ENCODE measurements at places on chromosomes 5 and 9.

DNA sequence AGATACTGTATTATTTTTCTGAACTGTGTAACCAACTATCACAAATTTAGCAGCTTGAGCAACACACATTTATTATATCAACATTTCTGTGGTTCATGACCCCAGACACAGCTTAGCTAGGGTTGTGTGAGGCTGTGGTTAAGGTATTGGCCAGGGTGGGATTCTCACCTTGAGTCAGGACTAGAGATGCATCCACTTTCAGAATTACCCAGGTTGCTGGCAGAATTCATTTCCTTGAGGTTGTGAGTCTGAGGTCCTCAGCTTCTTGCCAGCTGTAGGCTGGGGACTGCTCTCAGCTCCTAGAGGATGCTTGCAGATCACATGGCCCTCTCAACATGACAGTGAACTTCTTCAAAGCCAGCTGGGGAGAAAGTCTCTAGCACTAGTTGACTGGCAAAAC is 122.5 kb upstream of the RASGRF2 start:
- no peak for DNase-seq

- DNase-seq = peak; percentile 17
Observed at GRCh38 chr5:159657771-159658170, 258.5 kb upstream of the ADRA1B start.

DNA sequence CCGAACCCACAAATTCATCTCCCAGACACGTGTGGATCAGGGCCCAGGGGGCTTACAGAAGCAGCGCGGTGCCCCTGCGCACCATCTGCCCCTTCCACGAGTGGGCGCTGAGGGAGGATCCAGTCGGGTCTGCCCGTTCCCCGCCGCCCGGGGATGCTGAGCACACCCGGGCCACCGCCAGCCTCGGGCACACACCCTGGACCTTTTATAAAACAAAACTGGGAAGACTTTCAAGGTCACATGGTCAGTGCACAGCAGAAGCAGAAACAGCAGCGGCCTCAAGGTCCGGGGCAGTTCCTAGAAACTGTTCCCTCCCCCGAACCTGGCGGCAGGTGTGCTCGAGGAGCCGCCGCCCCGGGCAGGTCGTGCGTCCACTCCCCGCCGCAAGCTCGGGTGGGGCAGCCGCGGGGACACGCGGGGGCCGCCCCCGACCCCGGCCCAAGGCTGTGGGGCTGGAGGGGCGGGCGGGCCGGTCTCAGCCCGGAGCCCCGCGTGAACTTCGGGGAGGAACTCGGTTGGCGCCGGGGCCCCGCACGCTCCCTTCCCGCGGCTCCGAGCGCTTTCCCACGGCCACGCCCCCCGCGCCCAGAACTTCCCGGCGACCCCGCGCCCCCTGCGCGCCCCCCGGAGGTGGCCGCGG is 633 bp upstream of the PPP1R26 start:
- no peak for DNase-seq

DNA sequence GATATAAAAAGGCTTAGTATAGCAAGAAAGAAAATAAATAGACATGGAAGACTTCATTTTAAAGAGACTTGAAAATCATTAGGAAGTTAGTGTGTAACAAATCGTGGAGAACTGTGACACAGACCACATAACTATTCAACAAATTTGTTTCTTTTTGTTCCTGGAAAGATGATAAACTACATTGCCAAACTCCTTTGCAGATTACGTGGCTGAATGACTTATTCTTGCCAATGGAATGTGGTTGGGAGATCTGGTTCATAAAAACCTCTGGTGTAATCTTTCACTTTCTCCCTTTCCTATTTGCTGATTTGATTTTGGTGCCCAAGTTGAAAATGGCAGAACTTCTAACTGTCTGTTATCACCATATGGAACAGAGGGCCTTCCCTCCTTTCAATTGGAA is 328.9 kb upstream of the MEF2C start:
- no peak for DNase-seq

- no peak for DNase-seq
Observed at GRCh38 chr5:475704-476101, 32.7 kb downstream of the EXOC3 start.

DNA sequence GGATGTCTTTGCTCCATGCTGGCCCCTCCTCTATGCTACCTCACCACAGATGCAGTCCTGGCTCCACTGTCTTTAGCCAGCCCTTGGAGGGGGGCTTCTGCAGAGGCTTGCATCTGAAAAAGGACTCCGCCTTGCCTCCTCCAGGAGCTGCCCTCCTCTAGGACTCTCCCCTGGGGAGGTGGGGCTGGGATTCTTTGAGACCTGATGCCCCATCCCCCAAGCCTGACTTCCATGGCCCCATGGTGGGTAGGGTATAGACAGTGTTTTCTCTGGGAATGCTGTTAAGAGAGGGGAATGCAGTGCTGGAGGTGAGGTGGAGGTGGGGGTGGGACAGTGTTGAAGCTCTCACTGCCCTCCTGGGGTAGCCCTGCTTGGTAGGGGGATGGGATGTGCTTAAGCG is 14.3 kb downstream of the JADE2 start:
- no peak for DNase-seq

DNA sequence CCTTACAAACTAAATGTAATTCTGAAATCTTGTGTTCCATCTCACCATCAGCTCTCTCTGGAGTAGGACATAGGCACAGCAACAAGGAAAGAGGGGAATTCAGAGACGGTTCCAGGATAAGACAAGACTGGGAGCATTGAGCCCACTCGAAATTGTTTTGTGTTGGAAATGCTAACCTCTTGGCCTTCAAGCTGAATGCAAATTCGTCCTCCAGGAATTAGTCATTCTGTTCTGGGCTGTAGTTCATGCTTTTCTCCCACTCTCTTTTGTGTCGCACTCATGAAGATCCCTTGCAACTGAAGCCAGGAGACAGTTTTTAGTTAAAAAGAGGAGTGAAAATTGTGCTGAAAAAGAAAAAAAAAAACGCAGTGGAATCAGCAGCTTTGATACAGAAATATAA is 121.7 kb upstream of the SEMA6A start:
- DNase-seq = no peak

GRCh38 chr5:757346-757930 is 27.1 kb downstream of the ZDHHC11B start:
- no peak for DNase-seq

- no peak for DNase-seq
Observed at GRCh38 chr5:59665086-59665831, 228.3 kb downstream of the PDE4D start.

DNA sequence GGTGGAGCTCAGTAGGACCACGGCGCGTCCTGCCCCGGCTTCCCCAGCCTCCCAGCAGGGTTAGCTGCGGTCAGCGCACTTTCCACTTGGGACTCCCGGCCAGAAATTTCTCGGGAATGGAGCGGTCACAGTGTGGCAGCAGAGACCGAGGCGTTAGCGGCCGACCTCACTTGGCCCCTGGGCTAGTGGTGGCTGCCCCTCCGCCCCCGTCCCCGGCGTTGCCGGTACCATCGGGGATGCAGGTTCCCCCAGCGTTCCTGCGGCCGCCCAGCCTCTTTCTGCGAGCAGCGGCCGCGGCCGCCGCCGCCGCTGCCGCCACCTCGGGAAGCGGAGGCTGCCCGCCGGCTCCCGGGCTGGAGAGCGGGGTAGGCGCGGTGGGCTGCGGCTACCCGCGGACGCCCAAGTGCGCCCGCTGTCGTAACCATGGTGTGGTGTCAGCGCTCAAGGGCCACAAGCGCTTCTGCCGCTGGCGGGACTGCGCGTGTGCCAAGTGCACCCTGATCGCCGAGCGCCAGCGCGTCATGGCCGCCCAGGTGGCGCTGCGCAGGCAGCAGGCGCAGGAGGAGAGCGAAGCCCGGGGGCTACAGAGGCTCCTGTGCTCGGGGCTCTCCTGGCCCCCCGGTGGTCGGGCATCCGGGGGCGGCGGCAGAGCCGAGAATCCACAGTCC is 460 bp downstream of the DMRTA1 start:
- peak; percentile 48 for DNase-seq

- DNase-seq = no peak
Observed at GRCh38 chr5:127423173-127423798, 94.2 kb upstream of the PRRC1 start.

DNA sequence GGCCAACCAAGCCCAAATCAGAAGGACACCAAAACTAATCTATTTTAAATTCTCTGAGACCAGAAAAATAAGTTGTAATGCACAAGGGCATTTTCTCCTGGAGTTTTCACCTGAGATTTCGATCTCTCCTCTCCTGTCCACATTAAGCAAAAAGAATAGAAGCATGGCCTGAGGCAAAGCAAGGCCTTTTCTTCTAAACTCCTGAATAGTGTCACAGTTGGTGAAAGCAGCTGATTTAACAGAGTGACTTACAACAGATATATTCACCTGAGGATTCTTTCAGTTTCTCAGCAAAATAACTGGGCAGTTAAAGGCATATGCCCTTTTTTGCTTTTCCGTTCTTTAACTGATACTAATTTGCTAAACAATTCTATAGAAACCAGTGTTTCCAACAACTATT is 547.7 kb downstream of the EFNA5 start:
- no peak for DNase-seq

DNA sequence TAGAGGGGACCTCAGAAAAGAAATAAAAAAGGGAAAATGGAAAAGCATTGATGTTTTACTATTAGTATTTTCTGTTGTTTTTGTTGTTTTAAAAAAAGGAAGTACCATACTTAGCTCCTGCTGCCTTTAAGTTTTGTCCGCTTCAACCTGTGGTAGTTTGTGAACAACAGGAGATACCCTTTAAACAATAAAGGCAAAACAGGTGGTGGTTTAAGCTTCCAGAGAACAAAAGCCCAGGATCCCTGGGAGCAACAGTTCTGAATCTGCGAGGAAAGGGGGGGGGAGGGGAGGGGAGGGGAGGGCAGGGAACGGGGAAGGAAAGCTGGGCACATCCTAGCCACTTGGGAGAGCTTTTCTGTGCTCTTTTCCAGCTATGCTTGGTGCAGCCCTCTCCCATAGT is 2.1 kb upstream of the PSIP1 start:
- no peak for DNase-seq

DNA sequence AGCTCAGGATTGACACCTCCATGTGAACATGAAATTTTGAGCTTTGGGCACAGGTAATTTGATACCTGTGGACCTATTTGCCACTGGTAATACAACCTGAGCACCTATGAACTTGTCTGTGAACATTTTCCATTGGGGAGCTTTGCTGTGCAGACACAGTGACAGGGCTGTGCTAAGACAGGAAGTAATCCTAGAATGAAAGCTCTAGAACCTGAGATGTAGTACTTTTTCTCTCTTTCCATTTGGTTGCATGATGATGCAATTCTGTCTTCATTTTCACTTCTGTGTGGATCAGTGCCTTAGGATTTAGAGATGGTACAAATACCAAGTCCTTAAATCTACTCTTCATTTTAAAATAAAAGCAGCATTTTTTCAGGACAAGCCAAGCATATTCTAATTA is 216.9 kb downstream of the NR3C1 start:
- DNase-seq = no peak

- DNase-seq = no peak
Observed at GRCh38 chr5:95723632-95724369, 7.3 kb upstream of the RHOBTB3 start.

- no peak for DNase-seq
Observed at GRCh38 chr9:72579190-72579589, 57.8 kb downstream of the TMC1 start.
